ENCODE measurements at places on chromosomes 16 and 17.

DNA sequence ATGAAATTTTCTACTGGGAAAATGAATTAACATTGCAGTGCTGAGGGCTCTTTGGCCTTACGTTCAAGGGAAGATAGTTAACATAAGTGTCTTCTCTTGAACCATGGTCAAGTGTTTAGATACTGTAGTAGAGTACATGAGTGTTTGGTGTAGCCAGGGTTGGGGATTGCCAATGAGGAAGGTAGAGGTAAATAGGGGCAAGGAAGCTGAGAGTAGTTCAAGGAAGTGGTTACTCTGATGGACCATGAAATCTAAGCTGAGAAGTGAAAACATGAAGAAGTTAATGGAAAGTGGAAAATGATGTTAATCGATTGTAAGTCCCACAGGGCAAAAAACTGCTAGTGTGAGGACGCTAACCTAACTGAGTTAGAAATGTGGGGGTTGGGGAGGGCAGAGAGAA, 249.6 kb upstream of the AXIN2 start:
- H3K27me3 ChIP-seq = no peaks in the 10 kb centered on the region
- no peaks in the 10 kb centered on the region for H3K4me1 ChIP-seq
- DNase-seq = no peak
- H3K27ac ChIP-seq = no peak overlapping the region
- no peak overlapping the region for H3K4me3 ChIP-seq

DNA sequence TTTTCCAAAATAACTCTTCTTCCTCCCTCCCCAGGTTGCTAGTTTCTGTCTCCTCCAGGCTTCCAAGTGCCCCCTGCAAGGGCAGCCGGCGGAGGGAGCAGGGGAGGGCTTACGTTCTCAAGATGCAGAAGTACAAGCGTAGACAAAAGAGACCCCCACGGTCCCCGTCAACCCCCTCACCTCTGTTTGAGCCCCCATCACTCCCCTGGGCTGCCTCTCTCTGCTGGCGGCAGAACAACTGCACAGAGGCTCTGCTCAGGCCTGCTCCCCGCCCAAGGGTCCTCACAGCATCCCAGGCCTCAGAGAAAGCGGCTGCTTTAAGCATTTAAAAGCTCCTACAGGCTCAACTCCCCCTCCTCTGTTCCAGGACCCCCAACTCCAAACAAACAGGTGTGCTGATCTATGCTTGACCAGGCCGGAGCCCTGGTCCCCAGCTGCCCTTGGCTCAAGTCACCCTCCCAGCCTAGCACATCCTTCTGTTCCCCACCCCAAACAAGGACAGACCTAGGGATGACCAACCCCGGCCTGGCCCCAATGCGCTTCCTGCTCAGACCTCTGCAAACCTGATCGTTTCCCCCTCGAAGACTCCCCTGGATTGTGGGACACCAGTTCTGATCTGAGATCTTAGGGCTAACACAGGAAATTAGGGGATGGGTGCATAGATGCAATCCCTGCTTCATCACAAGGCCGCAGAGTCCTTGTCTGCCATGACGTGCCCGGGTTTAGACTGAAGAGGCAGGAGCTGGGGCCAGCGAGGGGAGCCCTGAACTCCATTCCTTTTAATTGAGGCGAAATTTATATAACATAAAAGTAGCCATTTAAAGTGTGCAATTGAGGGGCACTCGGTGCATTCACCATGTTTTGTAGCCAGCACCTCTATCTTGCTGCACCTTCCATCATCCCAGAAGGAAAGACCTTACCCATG, 17.2 kb upstream of the RBFOX3 start:
- H3K4me1 ChIP-seq = no peaks in the 10 kb centered on the region
- peak overlapping the region; percentile 50 for H3K4me3 ChIP-seq
- no peak overlapping the region for H3K27ac ChIP-seq
- H3K27me3 ChIP-seq = no peaks in the 10 kb centered on the region
- peak; percentile 24 for DNase-seq
- H3K36me3 ChIP-seq = no peaks in the 10 kb centered on the region

GRCh38 chr17:33667052-33667509, 374.0 kb upstream of the ASIC2 start:
- H3K4me1 ChIP-seq = no peaks in the 10 kb centered on the region
- no peak overlapping the region for H3K27ac ChIP-seq
- DNase-seq = no peak
- no peaks in the 10 kb centered on the region for H3K27me3 ChIP-seq
- no peaks in the 10 kb centered on the region for H3K36me3 ChIP-seq

- DNase-seq = no peak
- H3K36me3 ChIP-seq = no peaks in the 10 kb centered on the region
- no peak overlapping the region for H3K4me3 ChIP-seq
- H3K27me3 ChIP-seq = no peaks in the 10 kb centered on the region
Measured at GRCh38 chr17:81096741-81097133, 61.8 kb downstream of the BAIAP2 start.

DNA sequence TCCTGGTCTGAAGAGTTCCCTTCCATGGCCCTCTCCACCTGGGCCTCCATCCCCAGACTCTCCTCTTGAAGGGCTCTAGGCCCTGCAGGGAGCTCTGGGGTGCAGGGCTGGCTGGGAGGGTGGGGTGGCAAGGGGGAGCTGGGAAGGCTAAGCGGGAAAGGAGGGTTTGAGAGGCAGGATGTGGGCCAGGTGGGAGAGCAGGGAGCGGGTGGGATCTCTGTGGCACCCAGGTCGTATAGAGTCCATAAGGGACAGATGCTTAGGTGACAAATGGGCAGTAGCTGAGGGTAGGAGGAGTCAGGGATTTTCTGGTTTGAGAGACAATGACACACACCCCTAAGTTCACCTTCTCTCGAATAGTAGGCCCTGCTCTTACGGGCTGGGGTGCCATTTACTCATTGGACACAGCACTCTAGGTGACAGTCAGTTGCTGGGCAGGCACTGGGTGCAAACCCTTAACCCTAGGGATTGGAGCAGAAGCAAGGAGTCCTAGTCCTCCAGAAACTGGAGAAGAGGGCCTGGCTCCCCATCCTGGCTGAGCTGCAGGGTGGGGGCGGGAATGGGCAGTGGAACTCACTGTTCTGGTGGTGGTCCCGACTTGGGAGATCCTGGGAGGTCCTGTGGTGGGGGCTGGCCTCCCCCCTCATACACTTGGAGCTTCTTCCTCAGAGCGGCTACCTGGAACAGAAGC, 15.3 kb downstream of the KIF18B start:
- H3K4me1 ChIP-seq = no peaks in the 10 kb centered on the region
- peak; percentile 22 for DNase-seq
- H3K27ac ChIP-seq = no peak overlapping the region
- H3K4me3 ChIP-seq = no peak overlapping the region
- no peaks in the 10 kb centered on the region for H3K27me3 ChIP-seq

- H3K4me3 ChIP-seq = peak overlapping the region; percentile 94
- no peaks in the 10 kb centered on the region for H3K27me3 ChIP-seq
- peaks cover 15% of the 10 kb centered on the region for H3K36me3 ChIP-seq
- H3K4me1 ChIP-seq = peaks cover 10% of the 10 kb centered on the region
Measured at GRCh38 chr16:70437017-70437581, 1.8 kb downstream of the ST3GAL2 start.

DNA sequence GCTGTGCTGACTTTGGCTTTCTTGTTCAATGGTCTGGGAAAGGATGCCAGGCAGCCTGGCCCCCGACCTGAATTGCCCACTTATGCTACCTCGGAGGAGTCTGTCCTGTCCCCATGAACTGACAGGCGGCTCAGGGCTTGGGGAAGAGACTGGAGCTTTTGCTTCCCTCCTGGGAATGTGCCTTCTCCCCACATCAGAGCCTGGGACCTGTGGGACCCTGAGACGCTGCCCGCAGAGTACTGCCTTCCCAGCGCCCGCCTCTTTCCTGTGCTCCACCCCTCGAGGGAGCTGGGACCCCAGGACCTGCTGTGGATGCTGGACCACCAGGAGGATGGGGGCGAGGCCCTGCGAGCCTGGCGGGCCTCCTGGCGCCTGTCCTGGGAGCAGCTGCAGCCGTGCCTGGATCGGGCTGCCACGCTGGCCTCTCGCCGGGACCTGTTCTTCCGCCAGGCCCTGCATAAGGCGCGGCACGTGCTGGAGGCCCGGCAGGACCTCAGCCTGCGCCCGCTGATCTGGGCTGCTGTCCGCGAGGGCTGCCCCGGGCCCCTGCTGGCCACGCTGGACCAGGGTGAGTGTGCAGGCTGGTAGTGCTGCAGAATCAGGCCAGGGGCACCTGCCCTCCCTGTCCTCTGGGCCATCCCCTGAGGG, 18.5 kb downstream of the FCSK start:
- no peak for DNase-seq
- no peaks in the 10 kb centered on the region for H3K4me1 ChIP-seq
- H3K4me3 ChIP-seq = no peak overlapping the region
- no peaks in the 10 kb centered on the region for H3K36me3 ChIP-seq

DNA sequence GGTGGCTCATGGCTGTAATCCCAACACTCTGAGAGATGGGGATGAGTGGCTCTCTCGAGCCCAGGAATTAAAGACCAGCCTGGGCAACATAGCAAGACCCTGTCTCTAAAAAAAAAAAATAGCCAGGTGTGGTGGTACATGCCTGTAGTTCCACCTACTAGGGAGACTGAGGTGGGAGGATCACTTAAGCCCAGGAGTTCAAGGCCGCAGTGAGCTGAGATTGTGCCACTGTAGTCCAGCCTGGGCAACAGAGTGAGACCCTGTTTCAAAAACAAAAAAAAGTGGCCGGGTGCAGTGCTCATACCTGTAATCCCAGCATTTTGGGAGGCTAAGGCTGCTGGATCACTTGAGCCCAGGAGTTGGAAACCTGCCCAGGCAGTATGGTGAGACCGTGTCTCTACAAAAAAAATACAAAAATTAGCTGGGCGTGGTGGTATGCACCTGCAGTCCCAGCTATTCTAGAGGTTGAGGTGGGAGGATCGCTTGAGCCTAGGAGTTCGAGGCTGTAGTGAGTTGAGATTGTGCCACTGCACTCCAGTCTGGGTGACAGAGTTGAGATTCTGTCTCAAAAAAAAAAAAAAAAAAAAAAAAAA, 3.0 kb downstream of the C16orf54 start:
- no peaks in the 10 kb centered on the region for H3K4me1 ChIP-seq
- H3K27ac ChIP-seq = no peak overlapping the region
- peaks cover 17% of the 10 kb centered on the region for H3K36me3 ChIP-seq
- no peaks in the 10 kb centered on the region for H3K27me3 ChIP-seq
- DNase-seq = no peak

DNA sequence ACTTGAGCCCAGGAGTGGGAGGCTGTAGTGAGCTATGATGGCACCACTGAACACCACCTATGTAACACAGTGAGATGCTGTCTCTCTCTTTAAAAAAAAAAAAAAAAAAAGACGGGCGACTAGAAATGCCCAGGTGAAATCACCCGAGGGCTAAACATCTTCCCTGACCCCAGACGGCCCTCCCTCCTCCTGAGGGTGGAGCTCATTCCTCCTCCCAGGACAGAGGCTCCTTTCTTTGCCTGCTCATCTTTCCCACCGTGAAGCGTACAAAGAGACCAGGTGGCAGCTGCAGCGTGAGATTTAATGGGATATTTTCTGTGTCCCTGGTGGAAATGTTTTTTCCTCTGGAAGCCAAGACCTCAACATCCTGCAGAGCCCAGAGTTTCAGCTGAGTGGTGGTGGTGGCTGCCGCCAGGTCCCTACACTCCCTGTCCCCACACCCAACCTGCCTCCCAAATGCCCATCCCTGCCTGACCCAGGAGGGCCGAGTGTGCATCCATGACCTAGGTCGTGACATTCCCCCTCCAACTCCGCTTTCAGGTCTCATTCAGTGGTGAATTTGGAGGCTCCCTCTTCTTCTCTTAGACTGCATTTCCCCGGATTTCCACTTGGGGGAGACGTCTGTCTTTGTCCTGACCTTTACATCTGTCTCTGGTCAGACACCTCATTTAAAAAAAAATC, 14.4 kb upstream of the GPRC5B start:
- no peaks in the 10 kb centered on the region for H3K27me3 ChIP-seq
- H3K4me1 ChIP-seq = no peaks in the 10 kb centered on the region
- H3K4me3 ChIP-seq = peak overlapping the region; percentile 62
- no peak overlapping the region for H3K27ac ChIP-seq
- peak; percentile 71 for DNase-seq

- no peaks in the 10 kb centered on the region for H3K36me3 ChIP-seq
- no peak overlapping the region for H3K27ac ChIP-seq
- no peaks in the 10 kb centered on the region for H3K4me1 ChIP-seq
- H3K4me3 ChIP-seq = peak overlapping the region; percentile 56
- peak; percentile 76 for DNase-seq
Measured at GRCh38 chr17:7041607-7042500, 2.0 kb downstream of the SLC16A11 start.

Measured in H9 (cell line).